ENCODE measurements at places on chromosomes 12 and 14.
A peak's percentile ranks its signal among the peaks of the same experiment; 100 is the strongest.

- no peak for DNase-seq
Observed at GRCh38 chr12:24600996-24601395, 347.9 kb downstream of the BCAT1 start.

GRCh38 chr12:42789808-42790760 is 200.5 kb upstream of the PRICKLE1 start:
- no peak for DNase-seq

DNA sequence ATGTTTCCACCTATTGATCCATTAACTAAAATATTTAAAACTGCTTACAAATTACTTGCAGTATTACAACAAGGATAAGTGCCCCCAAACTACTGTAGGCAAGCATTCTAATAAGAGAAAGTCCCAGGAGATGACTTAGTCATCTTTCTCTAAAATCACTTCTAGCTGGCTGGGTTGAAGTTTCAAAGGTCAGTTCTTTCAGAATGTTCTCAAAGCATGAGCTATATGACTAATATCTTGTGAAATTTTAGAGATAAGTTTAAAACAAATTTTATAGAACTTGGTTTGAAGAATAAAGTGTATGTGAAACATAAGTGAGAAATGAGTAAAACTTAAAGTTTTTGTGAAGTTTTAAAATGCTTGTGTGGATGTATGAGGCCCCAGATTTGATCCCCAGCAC is 24.3 kb upstream of the OR6J1 start:
- no peak for DNase-seq

DNA sequence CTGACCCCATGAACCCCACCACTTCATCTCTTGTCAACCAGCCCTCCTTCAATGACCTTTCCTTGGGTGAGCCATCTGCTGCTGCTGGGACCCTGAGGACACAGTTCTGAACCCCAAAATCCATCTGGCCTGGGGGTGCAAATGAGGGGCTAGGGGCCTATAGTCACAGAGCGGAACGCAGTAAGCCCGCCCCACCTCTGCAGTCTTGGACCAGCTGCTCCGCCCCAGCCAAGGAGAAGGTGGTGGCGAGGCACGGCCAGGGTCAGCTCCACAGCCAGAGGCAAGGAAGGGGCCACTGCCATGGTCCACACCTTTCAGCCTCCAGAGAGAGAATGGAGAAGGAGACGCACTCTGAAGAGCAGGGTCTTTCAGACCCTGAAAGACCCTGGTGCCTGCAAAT is 5.1 kb downstream of the TMEM179 start:
- no peak for DNase-seq

GRCh38 chr12:129186952-129187351 is 333.7 kb downstream of the GLT1D1 start:
- DNase-seq = no peak

GRCh38 chr14:63912286-63912685 is 59.5 kb downstream of the SYNE2 start:
- DNase-seq = no peak

GRCh38 chr14:71742485-71742884 is 189.7 kb upstream of the RGS6 start:
- DNase-seq = no peak

DNA sequence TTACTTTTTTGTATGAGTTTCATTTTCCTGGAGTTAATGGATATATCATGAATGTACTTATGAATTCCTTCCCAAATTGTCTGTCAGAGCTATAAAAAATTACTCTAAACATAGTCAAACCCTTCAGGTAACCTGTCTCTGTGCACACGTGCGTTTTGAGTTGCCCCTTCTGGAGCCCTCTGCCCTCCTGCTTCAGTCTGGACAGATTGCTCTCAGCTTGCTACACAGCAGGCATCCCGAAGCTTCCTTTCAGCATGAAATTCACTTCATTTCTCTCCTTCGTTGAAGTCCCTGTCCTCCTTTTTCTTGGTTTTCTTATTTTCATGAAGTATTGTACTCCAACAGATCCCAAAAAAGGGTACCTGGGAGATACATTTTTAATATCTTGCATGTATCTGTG is 47.3 kb downstream of the FNTB start:
- no peak for DNase-seq

- DNase-seq = peak; percentile 55
Observed at GRCh38 chr12:2291182-2291832, 238.5 kb downstream of the CACNA1C start.

GRCh38 chr12:89346741-89347324 is 5.5 kb downstream of the DUSP6 start:
- peak; percentile 82 for DNase-seq

All from NCI-H1105 treated with DMSO at 0.1 percent for 48 hours (cell line).